Renal cortex interstitium (tissue), 15 donors: ENCODE measurements at places on chromosomes 16 and 17.

DNA sequence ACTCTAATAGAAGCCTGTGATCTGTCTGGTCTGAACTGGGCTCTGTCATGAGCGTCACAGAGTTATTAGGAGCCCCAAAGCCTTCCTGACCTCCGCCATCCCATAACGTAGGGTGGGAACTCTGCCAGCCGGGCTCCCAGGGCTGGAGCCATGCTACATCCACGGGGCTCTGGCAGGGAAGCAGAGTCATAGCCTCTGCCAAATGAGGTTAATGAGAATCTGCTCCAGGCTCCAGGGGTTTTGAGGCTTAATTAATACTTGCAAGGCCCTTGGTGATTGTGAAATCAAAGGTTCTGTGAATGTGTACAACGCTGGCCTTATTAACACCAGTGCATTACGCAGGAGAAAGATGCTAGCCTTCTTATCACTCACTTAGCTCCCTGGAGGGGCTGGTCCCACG lies 42.4 kb upstream of the ZFP90 start:
- no peak for DNase-seq

DNA sequence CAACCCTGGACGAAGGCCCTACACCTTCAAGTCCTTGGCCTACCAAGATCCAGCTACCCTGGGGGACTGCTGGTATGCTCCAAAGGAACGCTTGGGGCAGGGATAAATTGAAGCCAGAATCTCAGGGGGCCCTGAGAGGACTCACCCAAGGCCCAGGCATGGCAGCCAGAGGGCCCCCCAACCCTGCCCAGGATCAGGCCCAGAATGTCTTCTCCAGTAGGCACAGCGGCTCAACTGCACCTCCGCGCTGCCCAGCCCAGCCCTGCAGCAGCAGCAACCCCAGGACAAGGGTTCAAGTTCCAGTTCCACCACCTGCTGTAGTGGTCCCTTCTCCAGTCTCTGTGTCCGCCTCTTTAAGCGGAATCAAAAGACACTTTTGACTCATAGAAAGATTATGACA lies 2.2 kb downstream of the TFAP4 start:
- no peak for DNase-seq

GRCh38 chr16:6732166-6732565 lies 600.5 kb upstream of the RBFOX1 start:
- no peak for DNase-seq

GRCh38 chr17:58615768-58616659 lies 75.8 kb downstream of the TEX14 start:
- no peak for DNase-seq

GRCh38 chr16:75792771-75793492 lies 66.6 kb upstream of the CPHXL start:
- no peak for DNase-seq

DNA sequence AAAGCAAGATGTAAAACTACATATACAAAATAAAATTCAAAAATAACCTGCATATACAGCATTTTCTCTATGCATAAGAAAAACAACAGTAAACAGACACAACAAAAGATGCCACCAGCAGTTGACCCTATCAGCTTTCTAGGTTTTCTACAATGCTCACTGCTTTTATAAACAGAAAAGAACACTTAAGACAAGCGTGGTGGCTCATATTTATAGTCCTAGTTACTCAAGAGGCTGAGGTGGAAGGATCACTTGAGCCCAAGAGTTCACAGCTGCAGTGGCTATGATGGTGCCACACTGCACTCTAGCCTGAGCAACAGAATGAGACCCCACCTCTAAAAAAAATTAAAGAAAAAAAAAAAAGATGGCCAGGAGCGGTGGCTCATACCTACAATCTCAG lies 46.5 kb upstream of the ATP2A3 start:
- DNase-seq: no peak

DNA sequence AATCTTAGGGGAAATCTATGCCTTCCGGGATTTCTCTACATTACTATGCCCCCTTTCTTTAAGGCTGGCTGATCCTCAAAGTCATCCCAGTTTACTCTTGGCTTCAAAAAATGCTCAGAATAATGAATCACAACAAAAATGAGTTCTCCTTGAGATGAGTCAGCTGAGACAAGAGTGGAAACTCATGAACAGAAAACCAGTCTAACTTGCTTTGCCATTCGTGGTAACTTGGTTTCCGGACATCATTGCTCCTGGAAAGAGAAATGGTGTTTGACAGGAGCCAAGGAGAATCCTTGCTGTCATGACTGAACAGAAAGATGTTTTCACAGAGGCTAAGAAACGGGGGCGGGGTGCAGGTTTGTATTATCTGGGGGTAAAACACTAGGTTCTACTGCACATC lies 435.6 kb upstream of the DYNLRB2 start:
- no peak for DNase-seq

- DNase-seq: no peak
Measured at GRCh38 chr17:49258394-49258793, 27.8 kb upstream of the PHOSPHO1 start.

GRCh38 chr17:49578414-49578813 lies 2.7 kb downstream of the NXPH3 start:
- DNase-seq: no peak

DNA sequence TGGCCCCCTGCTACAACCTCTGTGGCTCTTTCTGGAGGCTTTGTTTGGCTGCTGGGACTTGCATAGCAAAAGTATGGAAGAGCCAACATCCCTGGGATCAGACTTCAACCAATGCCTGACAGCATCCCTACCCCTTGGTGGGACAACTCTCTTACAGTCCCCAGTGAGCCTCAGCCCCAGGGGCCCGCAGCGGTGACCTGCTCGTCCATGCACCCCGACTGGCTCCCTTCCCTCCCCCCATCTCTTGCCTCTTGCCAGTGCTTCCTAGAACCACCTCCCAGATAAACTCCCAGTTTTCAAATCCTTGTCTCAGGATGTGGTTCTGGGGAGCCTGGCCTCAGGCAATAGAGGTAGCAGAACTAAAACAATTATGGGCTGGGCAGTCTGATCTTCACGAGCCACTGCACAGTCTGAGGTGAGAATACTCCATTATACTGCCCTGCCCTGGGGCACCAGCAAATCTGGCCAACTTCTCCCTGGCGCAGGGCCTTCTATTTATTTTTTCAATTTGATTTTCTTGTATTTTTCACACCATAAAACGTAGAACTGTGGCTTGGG lies 86.6 kb upstream of the BRD7 start:
- DNase-seq: no peak

GRCh38 chr17:48100591-48101011 lies 677 bp downstream of the CBX1 start:
- peak; percentile 60 for DNase-seq

- DNase-seq: no peak
Measured at GRCh38 chr16:4420505-4421105, 4.2 kb upstream of the CORO7 start.

- peak; percentile 72 for DNase-seq
Measured at GRCh38 chr16:51244887-51245657, 94.0 kb upstream of the SALL1 start.

DNA sequence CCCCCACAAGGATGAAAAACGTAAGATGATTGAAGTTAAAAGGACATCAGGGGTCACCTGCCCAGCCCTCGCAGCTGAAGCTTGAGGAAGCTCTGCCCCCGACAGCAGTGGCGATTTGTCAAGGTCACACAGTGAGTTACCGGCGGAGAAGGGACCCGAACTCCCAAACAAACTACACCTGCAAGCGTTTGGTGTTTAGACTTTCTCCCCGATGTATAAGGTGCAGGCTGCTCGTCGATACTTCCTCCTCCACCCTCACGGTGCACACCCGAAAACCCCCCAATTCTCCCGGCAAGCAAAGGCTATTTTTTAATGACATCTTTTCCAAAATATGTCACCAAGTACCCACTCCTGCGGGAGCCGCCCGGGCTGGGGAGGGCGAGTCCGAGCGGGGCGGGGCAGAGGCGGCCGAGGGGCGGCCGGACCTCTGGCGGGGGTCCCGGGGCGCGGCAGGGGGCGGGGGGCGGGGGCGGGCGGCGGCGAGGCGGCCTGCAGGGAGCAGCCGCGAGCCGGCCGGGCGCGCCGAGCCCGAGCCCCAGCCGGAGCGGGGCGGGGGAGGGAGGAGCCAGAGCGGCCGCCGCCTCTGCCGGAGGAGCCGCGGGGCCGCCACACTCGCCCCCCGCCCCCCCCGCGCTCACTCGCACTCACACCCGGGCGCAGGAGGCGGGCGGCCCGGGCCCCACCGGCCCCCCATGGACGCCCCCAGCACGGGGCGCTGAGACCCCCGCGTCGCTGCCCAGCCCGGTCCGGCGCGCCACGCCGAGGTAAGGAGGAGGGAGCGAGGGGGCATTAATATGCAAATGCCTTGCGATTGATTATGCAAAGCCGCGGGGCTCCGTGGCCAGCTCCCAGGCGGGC lies at the start of gene THRA:
THRA (plus strand) TSS at position 637 of the 858 bp plus-strand sequence. CDS start 11,524 bp downstream, outside the sequence.
- DNase-seq: no peak

DNA sequence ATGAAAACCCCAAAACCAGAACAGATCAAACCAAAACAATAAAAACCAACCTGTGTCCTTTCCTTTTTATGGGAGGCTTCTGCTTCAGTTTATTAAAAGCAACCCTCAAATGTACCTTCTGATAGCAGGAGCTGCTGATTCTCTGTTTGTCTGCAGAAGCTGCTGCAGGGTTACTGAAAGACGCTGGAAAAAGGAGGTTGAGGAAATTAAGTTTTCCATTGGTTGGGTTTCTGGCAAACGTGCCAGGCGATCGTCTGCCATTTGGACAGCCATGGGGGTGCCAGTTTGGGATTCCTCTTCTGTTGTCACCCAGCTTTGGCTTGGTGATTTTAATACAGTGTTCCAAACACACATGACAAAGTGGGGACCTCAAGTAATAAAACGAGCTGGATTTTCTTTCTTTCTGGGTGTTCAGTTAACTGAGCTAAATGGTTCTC lies 185.4 kb upstream of the ZFHX3 start:
- no peak for DNase-seq

- DNase-seq: no peak
Measured at GRCh38 chr17:56351675-56352074, 198.4 kb downstream of the ANKFN1 start.
